Fibroblast of skin of left biceps (primary cell): ENCODE measurements at places on chromosomes 1 and 21.

- no peak for DNase-seq
These were observed 140.5 kb downstream of the CSMD2 start for GRCh38 chr1:34024485-34024884.

GRCh38 chr1:107669996-107670395, 295.0 kb downstream of the VAV3 start:
- no peak for DNase-seq

DNA sequence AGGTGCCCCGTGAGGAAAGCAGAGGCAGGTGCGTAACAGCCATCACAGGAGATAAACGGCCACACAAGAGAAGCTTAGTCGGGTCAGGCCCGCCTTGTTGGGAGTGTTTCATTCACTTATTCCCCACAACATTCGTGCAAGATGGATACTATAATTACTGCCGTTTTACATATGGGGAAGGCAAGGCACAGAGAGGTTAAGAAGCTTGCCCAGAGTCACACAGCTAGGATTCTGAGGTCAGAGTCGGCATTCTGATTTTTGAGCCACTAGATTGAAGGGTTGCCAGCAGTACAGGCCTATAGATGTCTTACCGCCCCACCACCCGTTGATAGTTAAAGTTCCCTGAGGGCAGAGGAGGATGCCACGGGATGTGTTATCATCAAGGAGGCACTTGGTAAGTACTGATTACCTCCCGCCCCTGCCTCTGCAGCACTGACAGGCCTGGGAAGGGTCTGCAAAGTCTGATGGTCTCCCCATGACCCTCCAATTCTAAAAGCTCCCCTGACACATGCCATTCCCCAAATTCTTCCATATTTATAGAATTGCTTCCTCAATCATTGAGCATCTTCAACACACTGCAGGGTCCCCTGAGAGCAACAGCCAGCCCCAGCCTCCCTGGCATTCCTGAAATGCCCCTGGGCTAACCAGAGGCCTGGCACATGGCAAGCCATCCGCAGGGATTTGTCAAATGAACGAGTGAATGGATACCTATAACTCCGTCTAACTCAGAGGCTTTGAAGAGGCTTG, 74.7 kb upstream of the CLDN14 start:
- DNase-seq = no peak

DNA sequence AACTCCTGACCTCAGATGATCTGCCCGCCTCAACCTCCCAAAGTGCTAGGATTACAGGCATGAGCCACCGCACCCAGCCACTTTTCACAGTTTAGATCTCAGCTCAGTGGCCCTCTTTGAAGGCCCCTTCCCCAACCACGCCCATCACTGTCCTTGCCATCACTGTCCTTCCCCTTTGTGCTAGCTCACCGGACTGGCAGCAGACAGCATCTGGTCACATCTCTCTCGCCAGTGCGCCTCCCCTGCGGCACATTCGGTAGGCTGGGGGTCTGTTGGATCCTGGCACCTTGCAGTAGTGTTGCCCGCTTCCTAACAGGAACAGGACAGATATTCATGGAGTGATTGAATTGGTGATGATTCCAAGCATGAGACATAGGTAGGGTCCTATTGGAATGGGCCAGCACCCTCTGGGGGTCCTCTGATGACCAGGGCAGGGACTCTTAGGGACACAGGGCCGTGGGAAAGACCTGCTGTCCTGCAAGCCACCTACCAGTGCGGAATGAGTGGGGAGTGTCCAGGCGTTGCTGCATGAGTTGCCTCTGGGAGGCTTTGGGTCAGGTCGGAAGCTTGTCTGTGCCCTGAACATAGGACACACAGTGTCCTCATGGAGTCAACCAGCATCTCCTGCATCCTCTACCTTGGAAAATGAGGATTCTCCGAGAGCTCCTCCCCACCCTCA, 178.8 kb upstream of the VAMP3 start:
- DNase-seq = no peak

DNA sequence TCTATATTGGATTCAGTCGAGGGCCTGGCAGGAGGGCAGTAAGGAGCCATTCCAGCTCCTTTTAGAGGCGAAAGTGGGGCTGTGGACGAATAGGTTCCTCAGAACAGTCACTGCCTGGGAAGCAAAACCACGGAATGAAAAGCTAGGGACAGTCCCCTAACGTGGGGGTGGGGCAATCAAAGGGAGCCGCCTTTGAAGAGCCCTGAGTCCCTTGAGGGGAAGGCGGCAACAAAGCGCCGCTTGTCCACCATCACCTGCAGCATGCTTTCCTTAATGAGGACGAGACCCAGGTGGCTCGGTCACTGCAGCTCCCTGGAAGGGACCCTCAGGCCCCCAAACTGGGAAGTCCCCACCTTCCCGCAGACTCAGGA, 184.7 kb downstream of the ETS2 start:
- no peak for DNase-seq

DNA sequence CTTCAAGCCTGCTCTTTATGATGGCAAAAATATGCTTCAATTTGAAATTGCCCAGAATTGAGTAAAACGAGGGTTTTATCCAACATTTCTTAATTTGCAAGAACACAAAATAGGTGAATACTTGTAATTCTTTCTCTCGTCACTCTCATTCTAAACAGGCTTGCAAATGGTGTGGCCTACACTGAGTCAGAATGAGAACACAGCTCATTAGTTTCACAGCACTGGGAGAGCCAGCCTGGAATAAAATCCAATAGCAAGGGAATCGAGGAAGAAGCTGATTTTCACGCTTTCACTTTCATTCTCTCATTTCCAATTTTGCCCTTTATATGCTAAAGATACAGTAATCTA, 537.5 kb downstream of the LTN1 start:
- DNase-seq = no peak

DNA sequence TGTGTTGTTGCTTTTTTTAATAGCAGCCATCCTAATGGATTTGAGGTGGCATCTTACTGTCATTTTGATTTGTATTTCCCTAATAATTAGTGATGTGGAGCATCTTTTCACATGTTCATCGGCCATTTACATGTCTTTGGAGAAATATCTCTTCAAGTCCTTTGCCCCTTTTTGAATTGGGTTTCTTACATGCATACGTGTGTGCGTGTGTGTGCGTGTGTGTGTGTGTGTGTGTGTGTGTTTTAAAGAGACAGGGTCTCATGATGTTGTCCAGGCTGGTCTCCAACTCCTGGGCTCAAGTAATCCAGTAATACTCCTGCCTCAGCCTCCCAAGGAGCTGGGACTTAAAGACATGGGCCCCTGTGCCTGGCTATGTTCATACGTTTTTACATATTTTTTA, 9.5 kb downstream of the PKNOX1 start:
- no peak for DNase-seq

DNA sequence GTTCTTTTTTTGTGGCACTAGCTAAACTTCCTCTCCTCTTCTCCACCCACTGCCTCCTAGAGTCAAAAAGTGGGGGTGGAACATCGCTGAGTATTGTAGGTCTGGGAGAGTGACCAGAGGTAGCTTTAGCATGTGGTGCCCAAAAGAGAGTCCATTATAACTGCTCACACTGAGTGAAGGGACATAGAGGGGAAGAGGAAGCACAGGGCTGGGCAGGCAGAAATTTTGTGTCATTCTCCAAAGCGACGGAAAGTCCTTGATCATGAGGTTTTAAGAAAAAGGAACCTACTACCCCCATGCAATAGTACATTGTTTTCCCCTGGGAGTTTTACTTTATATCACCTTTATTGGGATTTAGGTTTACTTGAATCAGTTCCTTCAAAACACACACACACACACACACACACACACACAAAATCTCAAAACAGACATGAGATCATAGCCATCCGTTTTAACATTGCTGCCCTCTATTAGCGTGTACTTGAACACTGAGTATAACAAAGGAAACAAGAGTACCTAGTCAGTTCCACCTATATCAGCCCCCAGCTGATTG, 4.1 kb downstream of the CD84 start:
- no peak for DNase-seq

DNA sequence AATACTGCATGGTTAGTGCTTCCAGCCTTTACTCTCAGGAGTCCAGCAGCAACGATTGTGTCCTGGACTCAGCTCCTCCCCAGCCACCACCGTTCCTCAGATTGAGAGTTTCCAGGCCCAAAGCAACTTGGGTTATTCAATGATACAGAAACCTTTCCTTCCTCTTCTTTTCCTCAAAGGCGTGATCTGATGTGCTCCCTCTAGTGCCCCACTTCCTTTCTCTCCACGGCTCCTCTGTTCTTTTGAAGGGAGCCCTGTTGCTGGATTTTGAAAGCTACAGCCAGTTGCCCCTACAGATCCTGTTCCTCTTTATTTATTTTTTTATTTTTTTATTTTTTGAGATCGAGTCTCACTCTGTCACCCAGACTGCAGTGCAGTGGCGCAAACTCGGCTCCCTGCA, 14.1 kb downstream of the CRP start:
- DNase-seq = no peak

DNA sequence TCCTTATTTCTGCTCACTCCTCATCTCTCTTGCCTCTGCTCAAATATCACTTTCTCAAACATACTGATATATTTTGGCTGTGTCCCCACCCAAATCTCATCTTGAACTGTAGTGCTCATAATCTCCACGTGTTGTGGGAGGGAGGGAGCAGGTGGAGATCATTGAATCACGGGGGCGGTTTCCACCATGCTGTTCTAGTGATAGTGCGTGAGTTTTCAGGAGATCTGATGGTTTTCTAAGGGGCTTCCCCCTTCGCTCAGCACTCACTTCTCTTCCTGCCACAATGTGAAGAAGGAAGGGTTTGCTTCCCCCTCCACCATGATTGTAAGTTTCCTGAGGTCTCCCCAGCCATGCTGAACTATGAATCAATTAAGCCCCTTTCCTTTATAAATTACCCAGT, 26.6 kb downstream of the ZBTB8OS start:
- DNase-seq = no peak

DNA sequence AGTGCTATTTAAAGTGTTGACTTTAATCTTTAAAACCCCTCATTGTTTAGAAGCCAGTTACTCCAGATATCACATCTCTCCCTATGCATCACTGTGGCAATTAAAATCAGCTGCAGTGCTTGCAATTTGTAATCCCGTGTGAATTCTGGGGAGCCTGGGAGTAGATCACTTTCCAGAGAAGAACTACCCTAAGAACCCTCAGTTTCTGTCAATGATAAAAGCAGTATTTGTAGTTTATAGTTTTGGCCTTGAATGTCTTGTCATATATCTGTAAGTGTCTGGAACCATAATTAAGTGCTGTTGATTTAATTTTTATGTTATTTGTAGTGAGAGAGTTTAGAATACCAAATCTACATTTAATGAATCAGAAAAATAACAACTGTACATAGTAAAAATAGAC, 5.5 kb upstream of the SPAG17 start:
- DNase-seq = no peak

DNA sequence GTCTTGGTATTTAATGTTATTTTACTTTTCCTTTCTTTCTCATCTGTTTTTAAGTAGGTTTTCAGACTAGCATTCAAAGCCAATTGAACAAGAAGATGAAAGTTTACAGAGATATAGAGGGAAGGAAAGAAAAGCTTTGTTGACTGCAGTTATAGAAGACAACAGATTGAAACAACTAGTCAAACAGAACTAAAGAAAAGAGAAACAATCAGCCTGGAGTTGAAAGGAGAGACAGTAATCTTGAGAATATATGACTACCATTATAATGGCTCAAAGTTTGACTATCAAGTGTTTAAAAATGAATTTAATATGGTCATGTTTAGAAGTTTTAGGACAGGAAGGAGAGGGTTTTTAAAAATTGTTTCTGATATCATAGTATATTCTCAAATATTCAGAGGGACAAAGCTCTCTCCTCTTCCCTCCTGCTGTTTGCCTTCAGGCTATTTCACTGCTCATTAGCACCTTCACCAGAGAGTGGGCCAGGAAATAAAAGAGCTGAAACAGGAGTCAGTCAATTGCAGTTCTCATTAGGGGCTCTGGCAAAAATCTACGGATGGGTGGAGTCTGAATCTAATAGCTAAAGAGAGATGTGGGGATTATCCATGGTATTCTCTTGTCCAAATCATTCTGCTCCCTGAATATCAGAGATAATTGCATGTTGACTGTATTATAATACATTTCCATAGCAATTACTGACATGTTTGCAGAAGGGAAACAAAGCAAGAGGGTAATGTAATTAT, 577.8 kb downstream of the BRINP3 start:
- no peak for DNase-seq

DNA sequence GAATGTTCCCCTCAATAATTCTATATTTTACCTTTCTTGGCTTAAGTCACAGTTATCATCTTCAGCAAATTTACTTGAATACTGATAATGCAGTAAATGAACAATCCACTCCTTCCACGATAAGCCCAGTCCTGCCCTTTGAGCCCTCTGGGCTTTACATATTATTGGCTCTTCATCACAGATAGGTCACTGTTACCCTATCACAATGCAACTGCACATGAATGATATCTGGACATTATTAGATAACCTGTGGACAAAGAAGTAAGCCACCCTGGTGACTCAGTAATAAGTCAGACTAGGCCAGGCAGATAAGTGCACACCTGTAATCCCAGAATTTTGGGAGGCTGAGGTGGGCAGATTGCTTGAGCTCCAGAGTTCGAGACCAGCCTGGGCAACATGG, 69.4 kb downstream of the SPATA6 start:
- DNase-seq = no peak

- DNase-seq = no peak
These were observed 26.2 kb downstream of the TP73 start for GRCh38 chr1:3678361-3679097.

- no peak for DNase-seq
These were observed 42.3 kb downstream of the NVL start for GRCh38 chr1:224287714-224288113.

GRCh38 chr1:31216016-31216415, 23.7 kb downstream of the NKAIN1 start:
- no peak for DNase-seq

DNA sequence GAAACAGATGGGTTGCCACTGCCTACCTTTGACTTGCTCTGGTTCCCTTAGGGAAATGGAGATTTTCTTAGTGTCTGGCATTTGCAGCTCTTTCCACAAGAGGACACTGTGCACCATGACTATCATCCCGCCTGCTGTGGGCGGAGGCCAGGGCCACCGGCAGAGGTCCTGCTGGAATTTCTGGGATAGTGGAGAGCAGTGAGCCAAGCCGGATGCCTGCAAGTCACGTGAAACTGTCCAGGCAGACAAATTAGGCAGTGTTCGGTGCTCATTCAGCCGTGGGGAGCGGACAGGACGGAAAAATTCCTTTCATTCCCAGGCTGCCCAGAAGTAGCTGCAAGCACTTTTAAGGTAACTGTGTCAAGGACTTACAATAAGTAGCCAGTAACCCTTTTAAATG, 43.4 kb downstream of the IGSF5 start:
- peak; percentile 37 for DNase-seq

- DNase-seq = no peak
These were observed 52.9 kb downstream of the MPZL1 start for GRCh38 chr1:167774710-167775109.
